NCI-H2029 (cell line): ENCODE measurements at places on chromosomes 12 and 14.

DNA sequence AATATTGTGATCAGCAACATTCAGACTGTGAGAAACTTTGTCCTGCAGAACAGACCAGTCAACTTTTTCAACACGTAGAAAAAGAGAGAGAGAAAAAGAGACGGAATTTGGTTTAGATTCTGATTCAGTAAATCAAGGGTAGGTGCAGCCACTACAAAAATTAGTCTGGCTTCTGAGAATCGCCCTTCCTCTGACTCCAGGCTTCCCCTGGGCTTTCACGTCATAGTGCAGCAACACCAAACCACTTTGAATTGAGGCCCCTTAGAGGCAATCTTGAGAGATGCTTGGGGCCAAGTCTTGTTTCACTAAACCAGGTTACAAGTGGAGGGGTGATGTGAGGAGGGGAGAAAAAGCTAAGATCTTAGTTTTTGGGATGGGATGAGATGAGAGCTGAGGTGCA, 37.5 kb upstream of the PTGR2 start:
- DNase-seq, result no peak

DNA sequence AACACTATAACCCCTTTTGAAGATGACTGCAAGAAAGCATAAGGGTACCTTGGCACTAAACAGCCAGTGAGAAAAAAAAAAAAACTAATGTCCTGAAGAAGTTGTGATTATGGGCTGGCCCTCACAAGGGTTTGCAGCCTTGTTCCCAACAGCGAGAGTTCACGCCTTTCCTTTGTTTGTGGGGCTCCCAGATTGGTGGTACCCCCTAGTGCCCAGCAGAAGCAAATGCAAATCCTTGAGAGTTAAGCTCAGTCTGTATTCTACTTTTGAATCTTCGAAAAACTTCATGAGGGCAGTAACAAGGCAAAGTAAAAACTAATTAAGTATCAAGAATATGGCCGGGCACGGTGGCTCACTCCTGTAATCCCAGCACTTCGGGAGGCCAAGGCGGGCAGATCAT, 238.9 kb upstream of the LMO3 start:
- no peak for DNase-seq

DNA sequence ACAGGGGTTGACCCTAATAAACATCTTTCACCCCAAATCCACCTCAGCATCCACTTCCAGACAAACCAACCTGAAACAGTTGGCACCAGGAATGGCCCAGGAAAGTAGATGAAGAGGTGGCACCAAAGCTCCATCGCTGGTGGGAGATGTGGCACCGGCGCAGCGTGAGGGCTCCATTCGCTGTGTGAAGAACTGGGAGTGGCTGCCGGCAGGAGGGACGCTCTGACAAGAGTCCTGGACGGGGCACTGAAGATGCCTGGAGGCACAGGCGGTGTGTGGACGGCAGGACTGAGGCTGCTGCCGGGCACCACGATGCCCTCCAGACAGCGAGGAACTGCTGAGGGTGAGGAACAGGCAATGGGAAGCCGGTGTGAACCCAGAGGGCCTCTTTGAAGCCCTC, 29.3 kb downstream of the DIO3 start:
- no peak for DNase-seq

DNA sequence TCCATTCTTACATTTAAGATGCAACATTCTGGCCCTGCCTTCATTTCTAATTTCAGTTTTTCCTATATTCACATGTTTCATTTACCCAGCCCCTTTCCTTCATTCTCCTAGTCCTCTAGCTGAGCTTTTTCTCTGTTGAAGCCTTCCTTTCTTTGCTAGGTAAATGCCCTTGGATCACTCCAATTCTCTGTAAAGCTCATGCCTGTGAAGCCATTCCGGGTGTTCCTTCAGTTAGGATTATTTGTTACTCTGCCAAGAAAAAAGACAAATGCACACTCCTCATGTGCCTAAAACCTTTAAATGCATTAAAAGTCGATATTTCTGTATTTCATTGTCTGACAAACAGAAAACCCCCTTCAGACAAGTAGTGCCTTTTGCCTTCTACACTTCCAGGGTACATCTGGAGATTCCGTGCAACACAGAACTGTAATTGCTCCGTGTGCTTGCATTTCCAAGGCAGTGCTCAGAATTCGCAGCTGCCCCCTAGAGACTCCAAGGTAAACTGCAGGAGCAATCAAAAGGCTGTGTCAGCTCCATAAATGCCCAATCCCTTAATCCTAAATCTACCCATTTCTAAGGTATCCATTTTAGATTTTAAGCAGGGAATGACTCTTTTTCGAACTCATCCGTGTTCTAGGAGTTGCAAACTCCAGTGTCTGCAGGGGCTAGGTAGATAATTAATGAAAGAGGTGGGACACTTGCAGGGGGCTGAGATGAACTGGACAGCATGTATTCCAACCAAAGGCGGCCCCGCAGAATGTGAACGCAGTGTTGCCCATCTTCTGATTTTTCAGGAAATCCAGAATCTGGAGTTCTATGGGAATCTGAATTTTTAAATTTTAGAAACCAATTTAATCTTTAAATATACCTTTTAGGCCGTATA, 320.2 kb downstream of the GRIN2B start:
- DNase-seq, result peak; percentile 0

DNA sequence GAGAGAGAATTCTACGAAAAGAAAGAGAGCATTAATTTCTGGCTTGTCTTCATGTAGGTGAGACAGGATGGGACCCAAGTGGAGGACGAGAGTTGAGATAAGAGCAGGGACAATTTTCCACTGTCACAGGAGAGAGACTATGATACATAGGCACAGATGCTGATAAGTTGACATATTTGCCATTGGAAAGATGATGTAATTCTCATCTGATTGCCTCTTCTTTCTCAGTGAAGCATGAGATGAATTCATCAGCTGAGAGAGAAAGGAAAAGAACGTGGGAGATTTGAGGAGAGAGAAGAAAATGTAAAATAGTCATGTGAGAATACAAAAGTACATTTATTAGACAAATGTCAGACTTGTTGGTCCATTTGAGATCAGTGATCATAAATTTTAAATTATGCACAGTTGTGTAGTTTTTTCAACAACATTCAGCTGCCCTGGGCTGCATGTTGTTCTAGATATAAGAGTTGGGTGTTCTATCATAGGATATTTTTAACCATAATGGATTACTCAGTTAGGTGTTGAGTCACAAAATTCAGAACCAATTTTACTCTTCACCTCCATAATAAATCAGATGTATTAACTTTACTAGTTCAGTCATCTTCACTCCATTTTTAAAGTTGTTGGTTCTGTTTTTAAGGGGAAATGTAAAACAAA, 222.9 kb downstream of the DPY19L2 start:
- no peak for DNase-seq

GRCh38 chr14:21097636-21098075, 799 bp downstream of the ZNF219 start:
- no peak for DNase-seq

DNA sequence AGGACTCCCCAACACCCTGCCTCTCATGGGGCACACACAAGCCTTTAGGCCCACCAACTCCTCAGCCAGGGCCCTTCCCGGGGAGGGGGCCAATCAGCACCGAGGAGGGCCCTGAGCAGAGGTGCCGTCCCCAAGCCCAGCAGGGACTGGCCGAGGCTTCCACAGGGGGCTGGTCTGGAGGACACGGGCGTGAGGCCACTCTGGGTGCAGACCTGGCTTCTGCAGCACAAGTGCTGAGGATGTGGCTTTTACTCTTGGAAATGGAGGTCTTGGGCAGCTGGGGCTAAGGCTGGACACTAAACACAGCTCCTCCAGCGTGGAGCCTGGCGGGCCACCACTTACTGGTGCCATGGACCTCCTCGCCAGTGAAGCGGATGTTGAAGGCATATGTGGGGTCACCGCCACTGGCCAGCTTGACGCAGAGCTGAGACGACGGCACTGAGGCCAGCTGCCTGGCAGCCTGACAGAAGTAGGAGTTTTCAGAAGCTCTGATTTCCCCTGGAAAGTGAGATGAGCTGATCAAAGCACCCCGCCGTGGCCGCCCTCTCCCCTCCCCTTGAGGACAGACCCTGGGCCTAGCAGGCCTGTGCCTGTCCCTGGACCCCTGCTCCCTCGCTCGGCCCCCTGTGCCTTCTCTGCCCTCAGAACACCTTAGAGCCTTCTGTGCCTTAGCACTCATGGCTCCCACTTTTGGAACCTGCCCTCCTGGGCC, 44.0 kb downstream of the TRAFD1 start:
- DNase-seq, result no peak

DNA sequence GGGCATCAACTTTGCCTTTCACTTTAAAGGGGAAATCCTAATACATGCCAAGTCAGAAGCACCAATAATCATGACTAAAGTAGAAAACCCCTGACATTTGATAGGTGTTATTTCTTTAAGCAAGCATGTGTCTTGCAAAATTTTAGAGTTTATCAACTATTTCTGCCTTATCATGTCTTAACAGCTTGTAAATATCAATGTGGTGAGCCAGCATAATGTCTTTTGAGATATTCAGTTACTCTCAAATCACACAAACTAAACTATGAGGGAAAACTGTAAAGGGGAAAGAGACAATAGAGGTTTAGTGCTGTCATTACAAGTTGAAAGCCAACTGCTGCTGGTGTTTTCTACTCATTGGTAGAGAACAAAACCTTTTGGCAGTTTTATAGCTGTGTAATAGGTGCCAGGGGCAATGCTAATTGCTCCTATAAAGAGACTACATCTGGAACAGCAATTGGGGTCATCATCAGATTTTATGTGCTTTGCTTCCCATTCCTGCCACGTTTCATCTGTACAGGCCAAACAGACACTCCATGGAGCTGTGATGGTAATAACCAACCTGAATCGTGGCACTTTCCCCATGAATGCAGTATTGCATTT, 1027.4 kb downstream of the FSCB start:
- no peak for DNase-seq

- no peak for DNase-seq
Measured at GRCh38 chr12:110312581-110313360, 31.7 kb downstream of the ATP2A2 start.

- no peak for DNase-seq
Measured at GRCh38 chr14:20799456-20799891, 3.2 kb downstream of the RNASE1 start.
